ENCODE measurements at places on chromosomes 13 and 19.

DNA sequence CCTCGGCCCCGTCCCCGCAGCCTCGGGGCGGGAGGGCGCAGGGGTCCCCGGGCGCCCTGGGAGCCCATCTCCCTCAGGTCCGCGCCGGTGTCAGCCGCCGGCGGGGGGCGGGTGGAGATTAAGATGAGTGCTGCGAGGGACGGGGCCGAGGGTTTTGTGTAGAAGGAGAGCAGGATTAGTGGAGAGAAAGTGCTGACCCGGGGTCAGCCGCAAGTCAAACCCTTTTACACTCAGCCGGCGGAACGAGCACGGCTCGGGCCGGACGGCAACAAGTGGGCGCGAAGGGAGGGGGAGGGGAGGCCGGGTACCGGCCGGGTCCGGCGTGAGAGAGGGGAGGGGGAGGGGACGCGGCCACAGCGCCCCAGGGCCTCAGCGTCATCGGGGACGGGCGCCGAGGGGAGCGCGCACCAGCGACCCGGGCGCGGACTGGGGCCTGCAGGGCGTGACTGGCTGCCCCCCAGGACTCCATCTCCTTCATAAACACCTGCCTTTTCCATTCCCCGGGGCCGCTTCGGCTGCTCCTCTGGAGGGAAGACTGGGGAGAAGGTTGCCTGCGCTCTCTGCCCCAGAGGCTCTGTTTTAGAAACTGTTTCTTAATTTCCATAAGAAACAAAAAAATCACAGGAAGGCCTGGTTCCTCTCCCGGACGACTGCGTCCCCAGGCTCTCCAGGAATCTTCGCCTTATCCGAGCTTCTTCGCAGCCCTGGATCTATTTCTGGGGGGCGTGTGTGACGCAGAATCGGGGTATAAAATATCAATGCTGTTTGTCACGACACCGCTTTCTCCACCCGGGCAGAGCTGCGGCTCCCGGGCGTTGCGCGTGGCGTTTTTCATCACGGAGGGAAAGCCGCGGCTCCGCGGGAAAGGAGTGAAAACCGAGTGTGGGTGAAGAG is 6.5 kb downstream of the SOX1 start:
- no peak for DNase-seq

- no peak for DNase-seq
Measured at GRCh38 chr13:26978081-26978860, 193.3 kb downstream of the USP12 start.

- no peak for DNase-seq
Measured at GRCh38 chr19:7610491-7611240, 15.0 kb downstream of the CAMSAP3 start.

DNA sequence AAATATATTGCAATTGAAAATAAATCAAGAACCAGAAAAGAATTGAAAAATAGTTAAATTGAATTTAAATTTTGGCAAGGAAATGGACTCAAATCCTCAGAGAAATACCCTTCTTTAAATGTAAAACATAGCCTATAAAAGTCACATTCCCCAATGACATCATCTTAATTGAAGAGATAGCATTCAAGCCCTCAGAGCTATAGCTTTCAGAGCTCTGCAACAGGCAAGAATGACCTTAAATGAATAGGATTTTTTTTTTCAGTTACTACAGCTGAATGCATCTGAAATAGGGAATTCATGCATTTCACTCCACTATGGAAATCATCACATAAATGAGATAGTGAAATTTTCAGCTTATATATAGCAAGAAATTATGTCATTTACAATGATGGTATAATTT is 1049.0 kb downstream of the OLFM4 start:
- DNase-seq = no peak

- DNase-seq = no peak
Measured at GRCh38 chr19:10353793-10354391, 14.5 kb upstream of the ICAM3 start.

GRCh38 chr19:14769201-14769600 is 9.2 kb downstream of the ADGRE2 start:
- no peak for DNase-seq

DNA sequence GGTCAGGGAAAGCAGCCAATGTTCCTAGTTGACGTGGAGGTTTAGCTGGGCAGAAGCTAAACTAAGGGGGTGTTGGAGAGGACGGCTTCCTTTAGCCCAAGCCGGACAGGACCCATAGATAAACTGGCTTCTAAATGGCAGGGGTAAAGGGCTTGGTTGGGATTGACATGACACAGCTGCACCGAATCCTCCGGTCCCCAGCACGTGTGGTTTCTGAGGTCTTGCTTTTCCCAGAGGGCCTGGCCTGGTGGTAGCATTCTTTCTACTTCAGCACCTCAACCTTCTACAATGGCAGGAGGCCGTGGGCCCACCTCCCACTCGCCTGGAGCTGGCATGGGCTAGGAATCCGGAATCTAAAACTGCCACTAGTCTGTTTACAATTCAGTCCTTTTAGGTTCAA is 163.0 kb downstream of the FGF9 start:
- no peak for DNase-seq

- DNase-seq = no peak
Measured at GRCh38 chr13:89584058-89584620, 1763.3 kb upstream of the MIR17HG start.
